Panc1 (cell line): ENCODE measurements at places on chromosomes 5 and 9. TPM values are rescaled to one million over a fixed set of nuclear protein-coding genes. Genes with fewer than 3 reads are reported as not detected.

DNA sequence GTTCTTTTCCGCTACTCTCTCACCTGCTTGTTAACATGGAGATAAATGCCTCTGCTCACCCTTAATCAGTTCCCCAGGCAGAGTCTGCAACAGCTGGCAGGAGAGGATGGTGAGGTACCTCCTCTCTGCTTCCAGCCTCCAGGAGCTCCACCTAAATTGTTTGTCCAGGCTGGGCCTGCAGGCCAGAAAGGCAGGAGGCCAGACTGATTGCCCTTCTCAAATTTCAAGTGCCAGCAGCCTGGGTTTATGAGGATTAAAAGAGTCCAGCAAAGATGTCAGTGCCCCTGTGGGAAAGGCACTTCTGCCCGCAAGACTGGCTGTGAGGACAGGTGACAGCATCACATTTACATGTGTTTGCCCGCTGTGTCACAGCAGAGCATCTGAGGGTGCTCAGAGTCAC is 19.8 kb downstream of the CORO2A start:
- DNase-seq = no peak

DNA sequence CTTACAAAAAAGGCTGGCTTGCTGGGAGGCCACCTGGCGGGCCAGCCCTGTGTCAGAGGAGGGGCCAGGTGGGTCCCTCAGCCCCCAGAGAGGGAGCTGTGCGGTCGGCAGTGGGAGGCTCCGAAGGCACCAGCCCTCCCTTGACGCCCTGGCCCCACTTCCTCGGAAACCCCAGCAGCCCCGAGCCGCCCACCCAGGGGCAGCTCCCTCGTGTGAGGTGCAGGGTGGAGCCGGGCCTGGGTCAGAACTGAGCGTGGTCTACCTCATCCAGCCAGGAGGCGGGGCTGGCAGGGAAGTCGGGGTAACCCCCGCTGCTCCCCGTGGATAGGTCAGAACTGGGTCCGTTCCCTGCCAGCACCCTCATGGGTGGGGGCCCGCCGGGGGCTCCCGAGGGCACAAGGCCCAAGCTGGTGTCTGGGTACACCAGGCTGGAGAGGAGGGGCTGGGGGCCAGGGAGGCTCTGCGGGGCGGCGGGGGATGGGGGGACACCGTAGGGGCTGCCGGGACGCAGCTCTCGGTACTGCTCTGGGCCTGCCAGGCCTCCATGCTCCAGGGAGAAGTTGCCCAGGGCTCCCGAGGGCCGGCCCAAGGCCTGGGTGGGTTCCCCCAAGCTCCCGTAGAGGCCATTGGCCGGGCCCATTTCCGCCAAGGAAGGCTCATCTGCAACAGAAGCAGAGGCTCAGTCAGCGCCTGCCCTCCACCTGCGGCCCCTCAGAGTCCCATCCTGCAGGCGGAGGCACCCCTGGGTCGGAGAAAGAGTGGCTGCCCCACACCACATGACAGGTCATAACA is 7.6 kb downstream of the LHX3 start:
- DNase-seq = no peak

GRCh38 chr5:179530069-179530998 is 20.0 kb upstream of the RUFY1 start:
- no peak for DNase-seq

DNA sequence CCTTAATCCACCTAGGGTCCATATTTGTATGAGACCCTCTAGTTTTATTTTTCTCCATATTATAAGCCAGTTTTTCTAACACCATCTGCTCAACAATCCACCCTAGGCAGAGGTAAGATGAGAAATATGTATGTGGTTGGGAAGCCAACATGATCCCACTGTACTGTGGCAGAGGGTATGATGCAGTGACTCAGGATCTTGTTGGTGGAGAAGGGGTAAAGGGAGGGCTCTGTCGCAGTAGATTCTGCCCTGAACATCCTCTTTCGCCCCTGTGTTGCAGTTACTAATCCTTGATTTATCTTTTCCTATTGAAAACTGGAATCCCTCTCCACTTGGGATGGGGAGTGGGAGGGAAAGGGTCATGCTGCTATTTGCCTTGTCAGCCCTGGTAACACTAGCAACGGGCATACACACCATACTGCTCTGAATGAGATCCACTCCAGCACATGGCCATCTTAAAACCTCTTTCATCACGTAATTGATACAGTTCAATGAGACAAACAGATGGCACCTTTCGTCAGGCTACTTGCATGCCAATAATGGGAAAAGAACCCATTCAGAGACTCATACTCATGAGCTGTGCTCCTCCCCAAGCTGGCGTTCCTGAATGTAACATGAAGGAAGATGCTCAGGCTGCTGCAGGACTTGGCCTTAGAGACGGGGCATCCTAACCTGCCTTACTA is 63.0 kb downstream of the ADAMTS12 start:
- no peak for DNase-seq

Gene GMCL2
- total RNA-seq = not detected

Gene GRM6
- total RNA-seq = not detected

DNA sequence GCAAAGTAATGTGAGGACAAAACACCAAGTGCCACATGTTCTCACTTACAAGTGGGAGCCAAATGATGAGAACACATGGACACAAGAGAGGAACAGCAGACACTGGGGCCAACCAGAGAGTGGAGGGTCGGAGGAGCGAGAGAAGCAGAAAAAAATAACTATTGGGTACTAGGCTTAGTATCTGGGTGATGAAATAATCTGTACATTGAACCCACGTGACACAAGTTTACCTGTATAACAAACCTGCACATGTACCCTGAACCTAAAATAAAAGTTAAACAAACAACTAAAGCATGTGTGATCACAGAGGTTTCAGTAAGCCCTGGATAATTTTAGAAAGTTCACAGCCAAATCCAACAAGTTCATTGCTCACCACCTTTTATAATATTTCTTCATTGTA is 160.1 kb downstream of the TENT4A start:
- no peak for DNase-seq
